GM12892 (cell line): ENCODE measurements at places on chromosomes 1 and 21.

GRCh38 chr1:98331243-98331642 is 330.3 kb upstream of the SNX7 start:
- no peak for DNase-seq

DNA sequence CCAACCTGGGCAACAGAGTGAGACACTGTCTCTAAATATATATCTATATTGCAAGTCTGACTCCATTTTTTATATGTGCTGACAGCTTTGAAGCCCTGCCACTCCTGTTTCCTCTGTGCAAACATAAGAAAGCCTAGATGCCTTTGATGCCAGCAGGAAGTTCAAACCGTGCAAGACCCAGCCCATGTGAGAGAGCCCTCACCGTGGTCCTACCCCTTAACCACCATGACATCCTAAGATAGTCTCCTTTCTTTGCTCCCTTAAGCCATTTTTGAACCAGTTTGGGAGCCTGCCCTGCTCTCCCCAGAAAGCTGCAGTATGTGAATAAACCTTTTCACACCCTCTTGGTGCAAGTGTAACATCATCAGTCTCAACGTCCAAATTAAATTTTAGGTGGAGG is 3.7 kb upstream of the DIPK1A start:
- no peak for DNase-seq

DNA sequence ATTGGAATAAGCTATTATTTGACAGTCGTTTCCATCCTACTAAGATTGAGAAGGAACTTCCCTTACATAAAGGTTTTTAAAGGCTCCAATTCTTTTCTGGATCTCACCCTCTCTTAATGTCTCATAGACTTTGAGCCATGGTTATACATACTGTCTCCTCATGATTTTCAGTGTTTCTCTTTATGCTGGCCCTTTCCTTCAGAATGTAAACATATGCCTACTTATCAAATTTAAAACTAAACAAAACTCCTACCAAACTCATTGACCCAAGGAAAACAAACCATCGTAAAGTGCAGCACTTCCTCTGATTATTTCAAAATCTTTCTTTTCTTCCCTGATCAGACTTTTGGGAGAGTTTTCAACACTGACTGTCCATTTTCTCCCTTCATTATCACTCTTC is 163.4 kb upstream of the DPYD start:
- DNase-seq, result no peak

DNA sequence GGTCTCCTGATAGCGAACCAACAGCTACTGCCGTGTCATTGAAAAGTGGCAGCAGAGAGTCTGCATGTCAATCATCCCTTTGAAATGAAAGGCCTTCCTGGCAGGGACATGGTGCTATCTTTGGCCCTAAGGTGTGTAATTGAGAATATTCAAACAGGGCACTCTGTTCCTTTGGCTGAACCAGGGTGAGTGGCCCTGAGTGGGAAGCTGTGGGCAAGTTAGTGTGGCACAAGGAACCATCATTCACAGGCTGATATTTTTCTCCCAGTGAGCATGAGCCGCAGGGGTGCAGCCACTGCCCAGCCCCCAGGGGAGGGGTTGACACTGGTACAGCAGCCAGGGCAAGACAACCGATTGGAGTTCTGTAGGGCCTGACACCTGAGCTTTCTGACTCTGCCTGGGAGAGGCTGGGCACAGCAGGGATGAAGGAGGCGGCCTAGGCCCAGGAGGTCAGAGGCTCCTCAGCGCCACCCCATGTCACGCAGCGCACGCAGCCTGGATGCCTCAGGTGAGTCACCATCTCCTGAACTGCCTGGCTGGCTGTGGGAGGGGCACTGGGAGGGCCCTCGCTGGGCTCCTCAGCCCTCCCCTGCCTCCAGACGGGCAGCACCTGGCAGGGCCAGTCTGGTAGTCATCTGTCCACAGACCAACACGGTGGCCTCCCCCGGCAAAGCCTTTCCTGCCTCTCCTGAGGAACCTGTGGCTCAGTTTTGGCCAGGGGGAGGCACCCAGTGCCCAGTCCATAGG is 13.2 kb downstream of the QSOX1 start:
- DNase-seq, result no peak

- no peak for DNase-seq
Observed at GRCh38 chr1:219772265-219773036, 155.9 kb downstream of the SLC30A10 start.
